ENCODE measurements at places on chromosomes 16 and 17. TPM values are rescaled to one million over a fixed set of nuclear protein-coding genes. Genes with fewer than 3 reads are reported as not detected.

GRCh38 chr17:59534583-59534982 lies 30.8 kb upstream of the DHX40 start:
- DNase-seq = no peak

PLD6 gene
- 15.3 TPM for total RNA-seq

GRCh38 chr16:79876332-79876730 lies 275.8 kb upstream of the MAF start:
- no peak for DNase-seq

WSCD1 gene
- total RNA-seq = not detected

DNA sequence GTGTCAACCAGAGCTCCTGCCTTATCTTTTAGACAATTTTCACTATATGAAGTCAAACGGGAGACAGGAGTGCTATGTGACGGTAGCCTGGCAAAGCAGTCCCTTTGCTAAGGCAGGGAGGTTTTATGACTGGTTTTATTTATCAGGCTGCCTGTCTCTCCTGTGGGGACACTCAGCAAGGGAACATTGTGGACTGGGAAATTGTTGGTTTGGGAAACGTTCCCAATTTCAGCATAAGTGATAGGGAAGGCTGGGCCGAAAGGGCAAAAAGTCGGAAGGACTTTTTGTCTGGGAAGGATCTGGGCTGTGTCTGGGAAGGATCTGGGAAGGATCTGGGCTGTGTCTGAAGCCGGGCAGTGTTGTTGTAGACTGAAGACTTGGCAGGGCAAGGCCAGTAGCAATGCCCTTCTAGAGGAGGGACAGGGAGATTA lies 211.2 kb downstream of the PARN start:
- DNase-seq = no peak

GRCh38 chr16:86101897-86102157 lies 202.9 kb downstream of the IRF8 start:
- no peak for DNase-seq

DNA sequence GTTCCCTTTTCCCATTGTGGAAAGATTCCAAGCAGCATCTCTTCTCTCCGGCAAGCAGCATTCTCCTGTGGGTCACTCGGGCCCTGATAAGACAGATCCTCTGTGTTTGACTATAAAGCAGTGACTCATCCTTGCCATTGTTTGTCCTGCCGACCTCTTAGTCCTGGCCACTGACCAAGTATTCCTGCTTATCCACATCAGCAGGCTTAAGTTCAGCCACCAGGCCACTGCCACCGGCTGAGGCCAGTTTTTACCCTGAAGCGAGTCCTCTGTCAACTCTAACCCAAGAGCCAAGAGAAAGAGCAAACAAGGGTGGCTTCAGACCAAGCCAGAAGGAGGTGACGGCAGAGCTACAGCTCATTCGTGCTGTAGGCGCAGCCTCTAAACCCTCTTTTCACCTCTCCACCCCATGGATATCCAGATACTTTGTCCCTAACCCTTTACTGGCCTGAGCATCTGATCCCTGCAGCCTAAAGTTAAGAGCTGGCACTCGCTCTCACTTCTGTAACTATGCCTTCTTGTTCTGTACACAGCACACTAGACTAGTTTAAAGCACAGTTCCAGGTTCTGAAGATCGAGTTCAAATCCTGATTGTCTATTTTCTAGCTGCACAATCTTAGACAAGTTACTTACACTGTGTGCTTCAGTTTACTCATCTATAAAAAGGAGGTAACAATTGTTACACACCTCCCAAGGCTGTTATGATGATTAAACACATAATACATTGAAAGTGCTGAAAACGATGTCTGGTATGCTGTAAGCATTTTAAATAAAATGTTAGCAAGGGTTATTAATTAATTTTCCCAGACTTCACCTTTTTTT lies 31.0 kb downstream of the SOX9 start:
- DNase-seq = no peak

Measured in T-helper 17 cell (primary cell).